Activated CD4-positive, CD25-positive, alpha-beta regulatory T cell (primary cell): ENCODE measurements at places on chromosomes 11 and 22.

- DNase-seq, result no peak
Observed at GRCh38 chr11:13343067-13343466, 65.5 kb downstream of the BMAL1 start.

GRCh38 chr22:22168190-22168940 lies 76.2 kb upstream of the VPREB1 start:
- DNase-seq, result no peak

DNA sequence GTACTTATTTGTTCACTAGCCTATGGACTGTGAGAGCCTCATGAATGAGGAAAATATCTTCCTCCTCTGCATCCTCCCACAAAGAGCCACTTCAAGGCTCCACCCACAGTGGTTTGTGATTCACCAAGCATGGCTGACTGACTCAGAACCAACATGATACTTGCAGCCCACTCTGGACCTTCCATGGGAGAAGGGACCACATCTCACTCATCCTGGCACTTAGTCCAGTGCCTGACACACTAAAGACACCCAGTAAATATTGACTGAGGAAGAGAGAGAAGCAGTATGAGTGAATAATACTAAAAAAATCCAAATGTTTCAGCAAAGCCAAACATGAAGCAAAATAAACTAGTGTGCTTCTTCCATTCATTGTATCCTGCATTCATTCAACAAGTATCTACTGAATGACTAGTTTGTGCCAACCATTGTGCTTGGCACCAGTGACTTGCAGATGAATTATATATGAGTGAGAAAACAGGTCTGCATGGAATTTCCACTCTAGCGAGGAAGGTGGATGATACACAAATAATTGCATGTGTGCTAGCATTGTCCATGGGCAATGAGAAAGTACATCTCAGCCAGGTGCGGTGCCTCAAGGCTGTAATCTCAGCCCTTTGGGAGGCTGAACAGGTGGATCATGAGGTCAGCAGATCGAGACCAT lies 54.9 kb upstream of the BLID start:
- DNase-seq, result no peak

DNA sequence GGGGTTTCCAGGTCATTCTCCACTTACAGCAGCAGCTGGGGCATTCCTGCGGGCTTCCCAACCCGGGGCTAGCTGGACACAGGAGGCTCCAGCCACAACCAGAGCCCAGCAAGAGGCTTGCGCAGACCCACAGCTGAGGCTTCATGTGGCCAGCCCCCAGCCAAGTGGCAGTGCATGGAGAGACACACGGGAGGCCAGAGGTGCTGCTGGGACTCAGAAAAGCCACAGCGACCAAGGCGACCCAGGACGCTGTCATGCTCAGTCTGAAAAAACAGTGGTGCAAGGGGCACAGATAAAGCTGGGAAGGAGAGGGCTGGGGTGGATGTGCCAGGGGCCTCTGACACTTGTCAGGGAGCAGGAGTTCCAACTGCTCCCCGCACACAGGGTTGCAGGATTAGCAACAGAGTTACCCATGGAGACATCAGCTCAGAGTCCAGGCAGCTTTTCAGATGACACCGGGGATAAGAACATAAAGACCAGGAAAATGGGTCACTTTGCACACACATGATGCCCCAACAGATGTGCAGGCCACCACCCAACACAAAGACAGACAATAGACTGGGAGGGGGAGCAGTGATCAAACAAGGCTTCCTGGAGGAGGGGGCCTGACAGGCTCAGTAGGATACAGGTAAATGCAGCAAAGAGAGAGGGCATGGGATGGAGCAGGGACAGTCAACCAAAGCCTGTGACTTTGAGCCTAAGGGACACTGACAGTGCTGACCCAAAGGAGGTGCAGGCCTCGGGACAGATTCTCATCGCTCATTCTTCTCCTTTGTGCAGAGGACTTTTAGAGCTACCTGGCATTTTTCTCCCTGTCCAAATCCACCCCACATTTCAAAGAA lies 6.9 kb upstream of the NEAT1 start:
- DNase-seq, result no peak

- no peak for DNase-seq
Observed at GRCh38 chr11:37946155-37946766, 1348.2 kb upstream of the RAG2 start.

DNA sequence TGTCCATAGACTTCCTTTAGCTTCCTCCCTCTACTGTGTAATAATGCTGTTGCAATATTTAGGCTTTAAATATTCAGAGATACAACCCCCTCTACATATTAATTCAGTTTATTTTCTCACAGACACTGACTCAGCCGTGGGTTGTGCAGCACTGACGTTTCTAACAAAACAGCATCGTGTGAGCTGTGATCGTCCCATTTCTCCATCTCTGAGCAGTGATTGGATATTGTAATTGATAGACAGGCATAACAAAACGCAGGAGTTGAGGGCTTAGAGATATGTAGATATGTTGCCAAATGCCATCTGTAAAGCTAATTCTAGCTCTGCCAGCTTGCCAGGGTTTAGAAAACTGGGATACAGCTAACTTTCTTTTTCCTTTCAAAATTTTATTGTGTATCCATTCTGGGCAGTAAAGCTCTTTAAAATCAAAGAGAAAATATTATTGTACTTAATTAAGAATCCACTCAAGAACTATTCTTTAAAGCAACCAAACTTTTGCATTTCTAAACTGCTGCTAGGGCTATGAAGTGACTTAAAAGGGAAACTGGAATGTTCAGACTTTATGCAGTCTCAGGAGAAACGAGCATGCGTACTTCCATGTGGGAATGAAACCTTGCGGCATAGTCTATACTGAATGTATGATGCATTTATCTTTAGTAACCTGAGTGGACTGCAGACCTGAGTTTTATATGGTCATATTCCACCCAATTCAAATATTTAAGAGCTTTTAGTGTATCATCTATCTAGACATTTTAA lies 22.7 kb downstream of the BTBD10 start:
- DNase-seq, result no peak

- no peak for DNase-seq
Observed at GRCh38 chr11:29534836-29535235, 482.0 kb downstream of the KCNA4 start.

DNA sequence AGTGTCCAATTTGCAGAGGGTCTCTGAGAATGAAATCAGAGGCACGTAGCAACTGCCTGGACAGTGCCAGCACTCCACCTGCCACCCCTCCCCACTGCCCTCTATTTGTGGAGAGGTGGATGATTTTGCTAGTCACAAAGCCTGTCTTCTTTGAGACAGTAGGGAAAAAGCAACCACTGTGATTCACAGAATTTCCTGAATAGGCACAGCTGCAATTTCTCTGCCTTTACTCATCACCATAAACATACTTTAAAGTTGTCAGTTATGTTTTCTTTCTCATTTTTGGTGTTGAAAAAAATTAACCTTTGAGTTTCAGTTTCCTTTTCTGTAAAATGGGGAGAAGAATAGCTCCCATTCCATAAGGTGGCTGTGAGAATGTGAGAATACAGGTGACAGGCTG lies 134.3 kb downstream of the TEAD1 start:
- no peak for DNase-seq

- no peak for DNase-seq
Observed at GRCh38 chr11:61349189-61349751, 12.4 kb downstream of the CYB561A3 start.

- DNase-seq, result no peak
Observed at GRCh38 chr11:74135127-74135840, 35.5 kb downstream of the C2CD3 start.

DNA sequence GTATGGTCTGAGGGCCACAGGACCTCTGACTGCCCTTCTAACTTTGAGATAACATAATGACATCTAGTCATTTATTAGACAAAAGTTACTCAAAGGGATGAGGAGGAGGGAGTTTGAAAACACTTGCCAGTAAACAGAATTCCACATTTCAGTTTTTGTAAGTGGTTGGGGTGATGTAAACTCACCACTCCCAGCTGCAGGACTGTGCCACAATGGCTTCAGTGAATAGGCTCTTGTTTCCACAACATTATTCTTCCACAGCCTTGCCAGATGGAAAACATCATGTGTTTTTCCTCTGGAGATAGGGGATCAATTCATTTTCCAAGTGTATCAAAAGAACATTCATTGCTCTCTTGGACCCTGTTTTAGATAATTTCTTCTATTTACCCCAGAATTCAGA lies 147.2 kb upstream of the BDNF start:
- DNase-seq, result no peak

DNA sequence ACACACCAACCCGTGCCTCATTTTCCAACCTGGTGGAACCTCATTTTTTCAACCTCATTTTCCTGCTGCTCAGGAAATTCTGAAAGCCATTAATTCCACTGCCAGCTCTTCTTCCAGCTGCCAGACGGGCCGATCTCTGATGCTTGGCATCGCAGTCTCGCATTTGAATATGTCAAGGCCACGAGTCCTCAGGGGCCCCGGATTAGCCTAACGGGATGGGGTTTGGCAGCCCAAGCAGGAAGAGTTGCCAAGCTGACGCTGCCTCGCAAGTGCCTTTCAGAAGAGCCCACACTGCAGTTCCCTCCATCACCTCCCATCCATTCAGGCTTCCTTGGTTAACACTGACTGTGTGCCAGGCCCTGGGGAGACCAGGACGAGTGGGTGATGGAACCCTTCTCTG lies 8.7 kb downstream of the RASD2 start:
- no peak for DNase-seq

DNA sequence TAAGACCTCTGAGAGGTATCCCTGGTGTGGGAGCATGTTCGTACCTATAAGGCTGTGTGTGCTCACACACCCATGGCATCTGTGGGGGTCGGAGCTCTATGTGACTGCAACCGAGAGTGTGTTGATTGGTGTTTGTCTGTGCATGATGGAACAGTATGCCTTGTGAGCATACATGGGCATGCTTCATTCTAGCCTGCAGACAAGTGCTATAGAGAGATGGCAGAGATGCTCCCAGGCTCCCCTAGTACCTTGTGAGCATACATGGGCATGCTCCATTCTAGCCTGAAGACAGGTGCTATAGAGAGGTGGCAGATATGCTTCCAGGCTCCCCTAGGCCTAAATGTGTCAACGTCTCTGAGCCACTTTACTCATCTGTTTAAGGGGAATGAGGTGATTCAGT lies 447.5 kb downstream of the INSC start:
- no peak for DNase-seq

- DNase-seq, result no peak
Observed at GRCh38 chr11:1770528-1770927, 6.8 kb upstream of the CTSD start.

- no peak for DNase-seq
Observed at GRCh38 chr22:28917747-28918549, 34.6 kb downstream of the ZNRF3 start.

GRCh38 chr11:109037856-109038780 lies 373.2 kb downstream of the DDX10 start:
- no peak for DNase-seq

DNA sequence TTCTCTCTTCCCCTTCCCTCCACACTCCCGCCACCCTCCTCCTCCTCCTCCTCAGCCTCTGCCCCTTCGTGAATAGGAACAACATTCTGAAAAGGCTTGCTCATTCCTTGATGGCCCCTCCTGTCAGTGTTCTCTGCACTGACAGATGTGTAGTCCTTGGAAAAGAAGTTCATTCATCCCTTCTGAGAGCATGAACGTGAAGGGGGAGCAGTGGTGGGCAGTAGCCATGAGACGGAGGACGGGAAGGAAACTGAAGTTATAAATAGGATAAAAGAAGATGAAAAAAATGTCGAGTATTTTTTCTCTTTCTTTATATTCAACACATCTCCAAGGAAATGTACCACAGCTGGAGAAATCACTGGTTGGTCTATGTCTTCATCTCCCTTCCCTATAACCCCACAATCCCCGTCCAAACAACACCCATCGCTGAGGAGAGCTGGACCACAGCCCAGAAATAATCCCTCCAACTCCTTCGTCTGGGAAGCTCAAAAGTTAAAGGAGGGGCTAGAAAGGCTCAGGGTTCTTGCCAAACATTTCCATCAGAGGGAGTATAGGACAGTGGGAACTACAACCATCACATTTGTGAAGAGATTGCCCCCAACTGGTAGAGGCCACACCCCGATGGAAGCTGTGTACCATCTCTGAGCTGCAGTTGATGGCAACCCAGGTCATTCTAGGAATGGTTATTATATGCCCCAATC lies 33.5 kb downstream of the ETS1 start:
- no peak for DNase-seq

GRCh38 chr11:118442908-118443589 lies 6.8 kb downstream of the KMT2A start:
- DNase-seq, result no peak

DNA sequence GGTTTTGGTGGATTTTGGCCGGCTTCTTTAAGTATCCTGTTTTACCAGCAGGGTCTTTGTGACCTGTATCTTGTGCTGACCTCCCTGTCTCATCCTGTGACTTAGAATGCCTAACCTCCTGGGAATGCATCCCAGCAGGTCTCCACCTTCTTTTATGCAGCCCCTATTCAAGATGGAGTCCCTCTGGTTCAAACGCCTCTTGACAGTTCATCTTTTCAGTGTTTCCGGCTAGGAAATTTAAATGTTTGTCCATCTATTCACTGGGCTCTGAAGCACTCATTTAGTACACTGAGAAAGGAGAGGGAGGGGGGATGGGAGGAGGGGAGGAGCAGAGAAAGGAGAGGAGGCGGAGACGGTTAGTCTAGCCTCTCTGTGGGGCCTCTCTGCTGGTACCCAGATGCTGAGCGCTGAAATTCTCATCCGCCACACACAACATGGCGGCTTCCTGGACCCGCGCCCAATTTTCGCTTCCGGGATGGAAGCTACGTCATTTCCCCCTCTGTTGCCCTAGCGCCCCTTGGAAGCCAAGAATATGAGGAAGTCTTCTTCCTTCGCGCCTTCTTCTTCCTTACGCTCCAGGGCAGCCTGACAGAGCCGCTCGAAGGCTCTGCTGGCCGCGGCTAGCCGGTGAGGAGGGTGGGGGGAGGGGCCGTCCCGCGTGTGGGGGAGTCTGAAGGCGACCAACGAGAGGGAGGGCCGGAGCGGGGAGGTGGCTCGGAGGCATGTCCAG lies 69.0 kb upstream of the SYT13 start:
- peak; percentile 70 for DNase-seq

- DNase-seq, result no peak
Observed at GRCh38 chr22:37607935-37608476, 628 bp upstream of the GGA1 start.

GRCh38 chr11:21556926-21557325 lies 636.0 kb upstream of the ANO5 start:
- no peak for DNase-seq

- peak; percentile 56 for DNase-seq
Observed at GRCh38 chr11:64251016-64251752, at the start of gene PLCB3. Gene PLCB3, plus strand, starts transcription at chr11:64251530. Its CDS starts 120 bp downstream, at chr11:64251650.

DNA sequence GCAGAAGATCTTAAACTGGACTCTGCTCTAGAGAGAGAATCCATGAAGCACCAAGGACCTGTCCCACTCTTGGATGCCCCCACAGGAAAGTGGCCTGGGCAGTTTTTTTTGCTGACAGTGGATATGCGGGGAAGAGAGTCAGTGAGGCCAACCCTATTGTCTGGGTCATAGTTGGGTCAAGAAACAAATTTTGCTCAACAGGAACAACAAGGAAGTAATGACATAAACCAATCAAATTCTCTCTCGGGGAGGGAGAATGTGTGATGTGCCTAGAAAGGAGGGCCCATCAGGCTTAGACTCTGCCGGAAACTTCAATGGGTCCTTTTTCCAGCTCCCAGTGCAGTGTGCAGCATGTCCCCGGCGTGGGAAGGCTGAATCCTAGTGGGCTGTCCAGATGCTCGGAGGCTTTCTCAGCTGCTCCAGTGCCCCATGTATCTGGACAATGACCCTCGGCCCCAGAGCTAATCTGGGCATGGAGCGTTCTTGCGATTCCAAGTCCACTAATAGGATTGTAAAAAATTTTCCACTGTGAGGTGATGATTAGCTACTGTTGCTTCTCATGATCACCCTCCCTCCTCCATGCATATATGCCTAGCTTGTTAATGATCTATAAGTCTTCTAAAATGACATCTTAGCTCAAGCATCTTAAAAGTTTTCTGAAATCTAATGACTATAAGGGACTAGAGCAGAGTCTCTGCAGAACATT lies 101.0 kb downstream of the SNX19 start:
- no peak for DNase-seq
